ENCODE measurements at places on chromosomes 1 and 21.
A peak's percentile ranks its signal among the peaks of the same experiment; 100 is the strongest.

DNA sequence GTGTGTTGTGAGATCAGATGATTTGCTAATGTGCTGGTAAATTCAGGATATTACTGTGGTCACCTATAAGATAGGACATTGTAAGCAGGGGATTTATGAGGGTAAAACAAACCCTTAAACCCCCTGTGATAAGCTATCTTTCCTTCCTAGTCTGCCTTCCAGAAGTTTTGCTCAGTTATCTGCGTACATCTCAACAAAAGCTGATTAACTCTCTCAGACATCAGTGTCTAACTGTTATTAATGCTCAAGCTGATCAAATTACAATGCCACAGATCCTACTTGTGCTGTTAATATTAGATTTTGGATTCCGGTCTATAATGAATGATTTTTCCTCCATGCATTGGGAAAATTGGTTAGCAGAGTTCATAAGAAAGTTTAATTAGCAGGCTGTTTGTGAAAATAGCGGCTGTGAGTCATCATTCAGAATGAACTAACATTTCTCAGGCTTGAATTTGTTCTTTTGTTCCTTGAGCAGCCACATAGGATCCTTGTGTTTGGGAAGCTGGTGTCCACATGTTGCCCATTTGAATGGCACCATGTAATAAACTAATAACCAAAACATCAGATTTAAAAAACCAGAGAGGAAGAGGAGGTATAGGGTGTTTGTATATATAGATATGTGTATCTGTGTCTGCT, 48.7 kb downstream of the ELAVL4 start:
- DNase-seq, result no peak

DNA sequence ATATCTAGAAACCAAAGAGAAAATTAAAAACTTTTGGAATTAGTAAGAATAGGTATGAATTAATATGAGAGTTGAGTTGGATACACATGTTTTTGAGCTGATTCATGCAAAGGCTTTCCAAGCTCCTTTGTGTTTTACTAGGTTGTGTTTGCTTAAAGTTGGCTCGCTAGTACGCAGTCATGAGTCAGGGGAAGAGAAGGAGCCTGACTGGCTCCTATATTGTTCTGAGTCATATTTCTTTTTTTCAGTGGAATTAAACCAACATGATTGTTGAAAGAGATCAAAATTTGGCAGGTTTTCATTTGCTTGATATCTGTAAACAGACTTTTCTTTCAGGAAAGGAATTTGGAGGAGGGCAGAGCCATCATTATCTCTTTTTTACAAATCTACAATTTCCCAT, 66.7 kb downstream of the MAGI3 start:
- no peak for DNase-seq

GRCh38 chr1:111928531-111928930, 60.9 kb downstream of the KCND3 start:
- no peak for DNase-seq

DNA sequence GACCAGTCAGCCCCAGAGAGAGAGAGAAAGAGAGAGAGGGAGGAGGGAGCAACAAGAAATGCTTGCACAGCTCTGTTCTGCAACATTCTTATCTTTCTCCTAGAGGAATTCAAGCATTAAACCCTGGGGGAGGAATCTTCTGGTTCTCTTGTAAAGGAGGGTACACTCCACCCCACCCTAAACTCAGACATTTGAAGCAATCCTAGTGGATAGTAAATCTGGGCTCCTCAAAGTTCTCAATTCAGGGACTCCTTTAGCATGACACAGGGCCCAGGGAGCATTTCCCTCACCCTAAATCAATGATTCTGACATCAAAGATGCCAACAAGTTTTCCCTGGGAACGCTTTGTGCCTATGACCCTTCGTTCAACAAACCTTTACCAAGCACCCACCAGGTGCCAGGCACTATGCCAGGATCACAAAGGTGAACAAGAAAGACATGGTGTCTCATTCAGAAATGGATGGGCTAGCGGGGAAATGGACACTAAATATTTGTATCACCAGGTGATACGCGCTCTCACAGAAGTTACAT, 11.9 kb upstream of the CAPN2 start:
- DNase-seq, result no peak

DNA sequence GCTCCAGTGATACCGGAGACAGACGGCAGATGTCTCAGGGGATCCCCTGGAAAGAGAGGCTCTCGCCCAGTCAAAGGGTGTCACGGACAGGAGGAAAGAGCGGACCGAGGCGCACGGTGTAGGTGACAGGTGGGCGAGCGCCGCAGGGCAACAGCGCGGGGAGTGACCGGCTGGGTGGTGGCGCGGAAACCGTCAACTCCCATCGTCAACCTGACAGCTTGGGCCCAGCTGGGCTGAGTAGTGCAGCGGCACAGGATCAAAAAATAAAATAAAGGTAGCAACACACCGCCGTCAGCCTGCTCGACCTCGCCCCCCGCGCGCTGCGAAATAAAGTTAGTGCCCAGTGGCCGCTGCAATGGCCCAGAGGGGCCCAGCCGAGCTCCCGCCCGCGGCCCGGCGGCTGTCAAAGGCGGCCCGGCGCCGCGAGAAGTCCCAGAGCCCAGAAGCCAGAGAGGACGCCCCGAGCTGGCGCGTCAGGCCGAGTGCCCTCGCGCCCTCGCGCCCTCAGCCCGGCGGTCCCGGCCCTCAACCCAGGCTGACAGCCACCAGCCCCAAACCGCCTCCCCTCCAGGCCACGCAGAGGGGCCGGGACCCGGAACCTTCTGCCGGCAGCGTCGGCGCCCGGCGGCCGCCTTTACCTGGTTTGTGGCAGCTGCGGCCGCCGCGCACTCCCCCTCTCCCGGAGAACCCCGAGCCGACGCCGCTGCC, at the start of gene LYST:
TSS of gene LYST (minus strand) at position 702 of the 708 bp plus-strand sequence. CDS start 36,489 bp downstream, outside the sequence.
- DNase-seq, result peak; percentile 43

DNA sequence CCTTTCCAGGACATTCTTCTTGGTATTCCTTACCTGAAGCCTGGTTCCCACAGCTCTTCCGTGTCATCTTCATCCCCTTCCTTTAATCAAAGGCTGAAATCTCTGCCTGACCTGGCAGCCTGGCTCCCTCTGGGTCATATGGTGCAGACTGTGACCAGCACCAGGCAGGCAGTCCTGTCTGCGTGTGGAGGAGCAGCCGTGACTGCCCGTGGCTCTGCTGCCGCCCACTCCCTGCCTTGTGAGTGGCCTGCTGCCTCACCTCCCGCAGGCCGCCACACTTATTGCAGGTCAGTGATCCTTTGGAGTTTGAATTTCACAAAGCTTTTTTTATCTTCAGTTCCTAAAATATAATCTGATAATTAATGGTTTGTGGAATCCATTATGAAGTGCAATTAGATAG, 36.2 kb upstream of the EPHA8 start:
- no peak for DNase-seq

DNA sequence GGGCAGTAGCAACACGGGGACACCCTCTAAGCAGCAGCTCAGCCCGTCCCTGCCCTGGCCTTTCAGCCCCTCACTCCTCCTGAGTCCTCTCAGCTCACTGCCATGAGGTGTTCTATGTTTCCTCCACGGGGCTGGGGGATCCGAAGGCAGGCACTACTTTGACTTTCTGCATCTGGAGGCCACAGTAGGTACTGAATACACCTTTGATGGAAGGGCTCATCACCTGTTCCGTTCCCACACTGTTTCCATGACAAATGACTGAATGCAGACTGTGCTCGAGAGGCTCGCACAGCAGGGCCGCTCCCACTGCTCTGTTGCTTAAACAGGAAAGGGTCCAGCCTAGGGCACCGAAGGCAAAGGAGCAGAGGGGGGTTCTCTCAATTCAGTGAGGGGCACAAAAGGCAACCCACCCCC, 77.6 kb upstream of the DNAH14 start:
- no peak for DNase-seq

- DNase-seq, result no peak
These were observed 18.5 kb downstream of the ATP5PO start for GRCh38 chr21:33897098-33897497.

- DNase-seq, result no peak
These were observed 34.8 kb upstream of the GREM2 start for GRCh38 chr1:240646571-240647240.

- no peak for DNase-seq
These were observed 178.0 kb downstream of the RYR2 start for GRCh38 chr1:237219751-237220642.

- no peak for DNase-seq
These were observed 10.4 kb downstream of the C1orf226 start for GRCh38 chr1:162391790-162392563.

GRCh38 chr1:6625584-6626149, 999 bp downstream of the THAP3 start:
- no peak for DNase-seq

DNA sequence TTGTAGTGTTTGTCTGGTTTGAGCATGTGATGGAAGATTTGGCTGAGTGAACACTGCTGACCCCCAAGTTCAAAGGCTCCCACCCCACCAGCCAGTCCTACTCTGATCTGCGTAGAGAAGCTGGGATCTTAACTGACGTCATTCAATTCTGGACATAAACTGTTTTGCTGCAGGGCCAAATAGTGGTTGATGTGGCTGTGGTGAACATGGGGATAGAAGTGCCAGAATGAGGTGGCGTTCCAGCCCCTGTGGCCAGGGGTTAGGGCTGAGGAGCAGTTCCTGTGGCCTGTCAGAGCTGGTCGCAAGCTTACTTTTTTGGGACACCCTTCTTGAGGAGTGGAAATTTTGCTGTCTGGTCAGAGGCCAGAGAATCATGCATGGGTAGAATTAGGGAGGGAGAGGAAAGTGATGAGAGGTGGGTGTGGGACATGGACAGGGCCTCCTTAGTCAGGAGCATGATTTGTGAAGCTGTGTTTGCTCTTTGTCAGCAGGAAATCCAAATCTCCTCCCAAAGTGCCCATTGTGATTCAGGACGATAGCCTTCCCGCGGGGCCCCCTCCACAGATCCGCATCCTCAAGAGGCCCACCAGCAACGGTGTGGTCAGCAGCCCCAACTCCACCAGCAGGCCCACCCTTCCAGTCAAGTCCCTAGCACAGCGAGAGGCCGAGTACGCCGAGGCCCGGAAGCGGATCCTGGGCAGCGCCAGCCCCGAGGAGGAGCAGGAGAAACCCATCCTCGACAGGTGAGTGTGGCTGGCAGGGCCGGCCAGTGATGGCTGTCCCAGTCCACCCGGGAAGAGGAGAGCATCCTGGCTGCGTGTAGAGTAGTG, 25.9 kb downstream of the SZRD1 start:
- DNase-seq, result no peak

- no peak for DNase-seq
These were observed 1.7 kb upstream of the RSPO1 start for GRCh38 chr1:37636435-37636834.

GRCh38 chr21:46011267-46011967, 29.8 kb downstream of the COL6A1 start:
- no peak for DNase-seq
